ACHN (cell line): ENCODE measurements at places on chromosomes 7 and 10.

DNA sequence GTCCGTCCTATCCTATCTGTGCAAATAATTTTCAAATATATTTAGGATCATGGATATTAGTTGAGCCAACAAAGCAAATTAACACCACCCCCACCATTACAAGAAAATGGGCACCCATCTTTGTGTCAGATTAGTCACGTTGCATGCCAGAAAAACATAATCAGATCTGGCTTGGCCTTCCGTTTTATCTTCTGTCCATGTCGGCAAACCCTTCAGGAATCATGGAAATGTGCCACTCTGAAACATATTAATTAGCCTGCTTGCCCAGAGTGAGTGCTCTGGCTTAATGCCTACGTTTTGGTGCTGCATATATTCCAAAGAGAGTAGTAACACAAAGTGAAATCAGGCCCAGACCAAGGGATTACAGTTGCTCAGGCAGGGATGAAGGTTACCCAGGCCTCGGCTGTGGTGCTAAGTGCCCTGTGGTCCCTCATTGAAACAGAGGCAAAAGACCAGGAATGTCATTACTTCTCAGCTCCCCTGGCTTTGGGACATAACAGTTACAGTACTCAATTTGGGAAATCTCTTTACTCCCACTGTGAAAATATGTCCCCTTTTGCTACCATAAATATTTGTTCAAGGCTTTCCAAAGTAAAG lies 154.0 kb upstream of the LSM8 start:
- no peak for DNase-seq

- DNase-seq: peak; percentile 49
Observed at GRCh38 chr10:70673043-70673928, 980 bp downstream of the ADAMTS14 start.

- DNase-seq: no peak
Observed at GRCh38 chr7:68309271-68309670, 1289.0 kb upstream of the AUTS2 start.

- no peak for DNase-seq
Observed at GRCh38 chr10:133132473-133133291, 27.3 kb upstream of the KNDC1 start.

- DNase-seq: peak; percentile 70
Observed at GRCh38 chr10:119131512-119132240, 27.8 kb downstream of the DENND10 start.

GRCh38 chr10:48406204-48406603 lies 99.7 kb downstream of the MAPK8 start:
- peak; percentile 94 for DNase-seq

GRCh38 chr7:117836-118614 lies 74.3 kb upstream of the FAM20C start:
- no peak for DNase-seq

- DNase-seq: no peak
Observed at GRCh38 chr10:77679217-77679616, 41.6 kb upstream of the KCNMA1 start.

DNA sequence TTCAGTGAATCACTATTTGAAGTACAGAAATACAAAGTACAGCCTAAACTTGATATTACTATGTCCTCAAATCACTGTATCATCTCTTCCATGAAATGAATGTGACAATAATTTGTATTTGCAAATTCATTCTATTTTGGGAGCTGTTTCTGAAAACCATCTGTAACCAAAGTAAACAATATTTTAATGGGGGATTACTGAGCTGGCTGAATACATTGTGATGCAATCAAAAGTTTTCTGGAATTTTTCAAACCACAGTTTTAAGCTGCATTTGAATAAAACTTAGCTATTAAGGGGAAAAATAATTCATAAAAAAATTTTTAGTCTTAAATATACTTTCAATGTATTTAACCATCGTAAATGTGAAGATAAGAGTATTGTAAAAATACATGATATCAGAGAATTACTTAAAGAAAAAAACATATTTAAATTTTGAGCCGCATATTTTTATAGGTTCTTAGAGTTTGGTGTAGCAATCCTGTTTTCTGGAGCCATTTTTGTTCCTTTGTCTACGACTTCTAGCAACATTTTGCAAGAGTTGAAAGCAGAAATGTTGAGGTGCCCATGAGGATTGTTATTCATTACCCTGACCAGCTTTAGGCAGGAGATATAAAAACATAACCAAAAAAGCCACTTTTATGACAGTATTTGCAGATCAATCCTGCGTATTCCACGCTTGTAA lies 45.9 kb upstream of the AGMO start:
- DNase-seq: no peak

GRCh38 chr7:46201961-46202360 lies 280.9 kb upstream of the IGFBP3 start:
- no peak for DNase-seq

DNA sequence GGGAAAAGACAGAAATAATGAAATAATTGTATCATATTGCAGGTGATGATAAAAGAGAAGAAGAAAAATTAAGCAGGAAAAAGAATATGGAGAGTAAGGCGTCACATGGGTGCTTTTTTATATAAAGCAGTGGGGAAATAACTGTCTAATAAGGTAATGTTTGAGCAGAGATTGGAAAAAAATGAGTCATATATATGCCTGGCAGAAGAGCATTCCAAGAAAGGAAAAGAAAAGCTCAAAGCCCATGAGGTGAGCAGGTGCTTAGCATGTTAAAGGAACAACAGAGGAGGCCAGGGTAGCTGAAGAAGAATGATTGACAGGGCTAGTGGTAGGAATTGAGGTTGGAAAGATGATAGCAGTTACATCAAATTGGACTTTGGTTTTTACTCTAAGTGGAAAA lies 739.5 kb downstream of the SORCS1 start:
- DNase-seq: no peak

DNA sequence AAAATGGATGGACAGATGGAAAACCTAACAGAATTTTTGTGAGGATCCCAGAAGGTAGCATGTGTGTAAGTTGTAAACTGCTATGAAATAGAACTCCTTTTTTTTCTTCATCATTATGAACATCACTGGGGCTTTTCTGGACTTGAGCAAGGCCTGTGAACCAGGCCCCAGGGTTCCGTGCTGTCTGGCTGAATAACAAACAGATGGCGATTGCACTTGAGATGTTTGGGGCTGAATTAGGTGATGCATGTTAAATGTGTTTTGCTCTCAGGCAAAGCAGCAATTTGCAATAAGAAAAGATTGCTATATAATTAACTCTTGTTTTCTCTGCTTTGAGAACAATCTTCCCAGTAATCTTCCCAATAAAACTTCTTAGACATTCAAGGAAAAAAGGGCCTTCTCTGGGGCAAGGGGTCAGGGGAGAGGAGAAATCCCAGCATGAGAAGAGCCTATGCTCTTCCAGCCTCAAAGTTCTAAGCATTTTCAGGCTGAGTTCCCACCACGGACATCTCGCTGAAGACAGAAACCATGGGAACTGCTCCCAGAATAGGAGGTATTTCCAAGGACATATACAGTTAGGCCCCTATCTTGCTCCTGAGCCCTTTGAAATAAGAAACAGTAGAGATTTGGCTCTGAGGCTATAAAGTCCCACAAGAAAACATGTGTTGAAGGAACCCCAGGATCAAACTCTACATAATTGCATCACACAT lies 98.7 kb downstream of the ITIH5 start:
- DNase-seq: no peak

- DNase-seq: no peak
Observed at GRCh38 chr7:1856888-1857441, 186.9 kb downstream of the ELFN1 start.

DNA sequence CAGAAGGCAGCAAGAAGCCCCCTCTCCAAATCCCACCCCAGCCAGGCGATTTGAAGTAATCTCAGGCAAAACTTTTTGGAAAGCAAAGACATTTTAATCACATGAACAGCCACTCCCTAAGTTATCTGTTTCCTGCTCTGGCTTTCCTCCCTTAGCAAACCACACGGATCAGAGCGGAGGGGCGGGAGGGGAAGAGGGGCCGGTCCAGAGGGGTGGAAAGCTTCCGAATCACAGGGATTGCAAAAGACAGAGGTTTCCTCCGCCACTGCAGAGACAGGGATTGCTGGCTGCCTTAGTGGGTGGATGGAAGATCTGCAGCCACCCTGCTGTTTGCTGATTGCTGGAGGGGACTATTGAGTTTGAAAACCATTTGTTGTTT lies 41.2 kb downstream of the ZCCHC24 start:
- DNase-seq: no peak

GRCh38 chr7:48262606-48263310 lies 91.5 kb downstream of the ABCA13 start:
- no peak for DNase-seq

DNA sequence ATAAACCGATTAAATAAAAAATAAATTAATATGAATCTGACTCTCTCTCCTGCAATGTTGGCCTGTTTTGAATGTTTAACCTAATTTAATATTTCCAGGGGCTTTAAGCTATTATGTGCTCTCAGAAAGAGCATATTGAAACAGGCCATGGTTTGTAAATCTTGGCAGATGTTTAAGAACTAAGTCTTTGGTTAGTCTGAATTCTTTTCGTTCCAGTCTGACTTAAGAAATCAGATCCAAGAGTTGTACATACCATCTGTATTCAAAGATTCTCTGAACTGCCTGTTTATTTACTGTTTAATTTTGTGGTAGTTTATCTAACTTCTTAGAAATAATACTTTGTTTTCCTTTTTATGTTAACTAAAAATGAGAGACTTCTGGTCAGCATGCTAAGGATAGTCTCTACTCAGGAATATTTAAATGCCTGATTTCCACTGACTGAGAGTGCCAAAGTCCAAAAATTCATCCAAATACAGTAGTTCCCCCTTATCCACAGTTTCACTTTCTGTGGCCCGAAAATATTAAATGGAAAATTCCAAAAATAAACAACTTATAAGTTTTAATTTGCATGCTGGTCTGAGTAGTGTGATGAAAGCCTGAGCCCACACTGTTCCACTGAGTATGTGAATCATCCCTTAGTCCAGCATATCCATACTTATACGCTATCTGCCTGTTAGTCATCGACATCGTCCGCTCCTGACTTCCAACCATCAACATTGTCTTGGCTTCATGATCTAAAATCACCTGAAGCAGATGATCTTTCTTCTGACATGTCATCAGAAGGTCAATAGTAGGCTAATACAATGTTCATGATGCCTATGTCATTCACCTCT lies 238.1 kb upstream of the CSTF2T start:
- DNase-seq: no peak

GRCh38 chr7:98661607-98662006 lies 44.5 kb downstream of the NPTX2 start:
- DNase-seq: no peak

DNA sequence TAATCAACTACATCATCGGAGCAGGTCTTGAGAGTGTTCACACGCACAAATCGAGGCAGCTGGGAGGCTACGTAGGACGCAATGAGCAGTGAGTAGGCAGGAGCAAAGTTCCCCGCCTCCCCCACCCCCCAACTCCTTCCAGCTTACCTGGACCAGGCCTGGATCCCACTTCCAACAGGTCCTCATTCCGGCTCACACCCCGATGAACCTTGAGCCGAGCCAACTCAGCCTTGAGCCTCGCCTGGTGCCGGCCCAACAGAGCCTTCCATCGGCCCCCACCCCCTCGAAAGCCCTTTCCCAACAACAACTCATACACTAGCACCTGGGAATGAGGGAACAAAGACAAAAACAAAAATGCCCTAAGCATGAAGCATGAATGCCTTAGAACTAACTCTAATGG lies 1.2 kb downstream of the NSUN5 start:
- DNase-seq: no peak

DNA sequence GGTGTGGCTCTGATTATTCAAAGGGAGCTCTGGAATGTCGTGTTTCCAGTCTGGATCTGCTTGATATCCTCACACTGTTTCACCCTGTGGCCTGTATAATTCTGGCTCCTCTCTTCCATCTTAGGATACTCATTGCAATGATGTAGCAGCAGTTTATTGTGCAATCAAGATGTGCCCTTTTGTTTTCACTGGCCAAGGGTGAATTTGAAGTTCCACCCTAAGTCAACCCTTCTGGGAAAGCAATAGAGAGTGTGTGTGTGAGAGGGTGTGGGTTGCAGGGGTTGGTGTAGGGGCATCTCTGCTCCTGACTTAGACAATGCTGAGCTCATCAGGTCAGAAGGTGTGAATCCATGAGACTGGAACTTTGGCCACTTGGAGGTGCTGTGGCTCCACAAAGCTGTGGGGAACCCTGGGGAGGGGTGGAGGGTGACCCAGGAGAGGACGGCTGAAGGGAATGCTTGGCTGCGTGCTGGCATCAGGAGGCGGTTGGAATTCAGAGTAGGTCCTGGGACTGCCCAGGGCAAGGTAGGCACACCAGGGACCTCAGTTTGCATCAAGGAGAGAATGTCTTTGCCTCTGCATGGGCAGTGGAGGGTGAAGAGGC lies 118.0 kb upstream of the PRSS58 start:
- peak; percentile 37 for DNase-seq

DNA sequence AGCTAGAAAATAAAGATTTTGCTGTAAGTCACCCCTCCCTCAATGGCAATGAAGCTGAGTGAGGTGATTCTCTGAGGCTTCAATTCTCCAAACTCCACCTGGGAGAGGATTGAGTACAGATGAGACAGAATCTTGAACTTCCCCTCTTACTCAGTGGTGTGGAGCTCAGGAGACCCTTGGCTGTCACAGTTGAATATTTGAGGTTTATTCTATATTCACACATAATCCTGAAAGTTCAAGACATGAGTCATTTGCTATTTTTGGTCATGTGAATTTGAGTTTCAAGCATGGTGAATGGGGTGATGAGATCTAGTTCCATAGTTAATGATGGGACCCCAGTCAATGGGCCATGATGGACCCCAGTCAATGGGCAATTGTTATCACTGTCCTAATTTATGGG lies 13.9 kb upstream of the TECTB start:
- no peak for DNase-seq

GRCh38 chr10:120683454-120683853 lies 167.7 kb upstream of the WDR11 start:
- no peak for DNase-seq

- no peak for DNase-seq
Observed at GRCh38 chr7:8065356-8065813, 96.8 kb downstream of the GLCCI1 start.

DNA sequence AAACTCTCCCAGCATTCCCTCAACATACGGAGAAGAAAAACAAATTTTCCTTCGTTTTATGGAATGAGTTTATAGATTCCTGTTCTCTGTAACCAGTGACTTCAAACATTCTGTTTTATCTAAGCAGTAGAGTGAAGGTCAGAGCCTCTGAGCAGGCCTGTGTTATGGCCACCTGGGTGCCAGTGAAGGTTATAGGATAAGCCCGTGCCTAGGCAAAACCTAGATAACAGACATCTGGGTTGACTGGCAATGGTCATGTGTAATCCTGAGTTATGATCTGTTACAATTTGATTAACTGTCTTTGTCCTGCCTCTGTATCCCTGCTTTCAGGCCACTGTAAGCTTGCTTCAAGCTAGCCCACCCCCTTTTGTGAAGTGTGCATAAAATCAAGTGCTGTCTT lies 8.3 kb downstream of the LSM5 start:
- no peak for DNase-seq
